ENCODE measurements at places on chromosomes 7 and 10.

DNA sequence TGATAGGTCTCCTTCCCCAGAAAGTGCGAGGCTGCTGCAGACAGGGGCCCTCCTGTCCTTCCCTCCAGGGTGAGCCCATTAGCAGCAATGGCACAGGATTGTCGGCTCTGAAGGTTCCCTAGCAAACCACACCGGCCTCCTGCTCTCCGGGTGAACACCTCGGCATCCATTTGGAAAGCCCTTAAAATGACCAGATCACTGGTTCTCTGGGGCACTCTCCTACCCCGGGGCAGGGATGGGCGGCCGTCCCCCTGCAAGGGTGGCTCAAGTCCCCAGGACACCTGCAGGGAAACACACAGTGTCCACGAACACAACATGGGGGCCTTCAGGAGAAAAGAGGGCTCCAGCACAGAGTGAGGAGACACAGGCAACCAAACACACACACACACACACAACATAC, 459.1 kb downstream of the PTPRN2 start:
- no peak for DNase-seq

GRCh38 chr7:45366475-45366874, 207.7 kb upstream of the ADCY1 start:
- DNase-seq = no peak

DNA sequence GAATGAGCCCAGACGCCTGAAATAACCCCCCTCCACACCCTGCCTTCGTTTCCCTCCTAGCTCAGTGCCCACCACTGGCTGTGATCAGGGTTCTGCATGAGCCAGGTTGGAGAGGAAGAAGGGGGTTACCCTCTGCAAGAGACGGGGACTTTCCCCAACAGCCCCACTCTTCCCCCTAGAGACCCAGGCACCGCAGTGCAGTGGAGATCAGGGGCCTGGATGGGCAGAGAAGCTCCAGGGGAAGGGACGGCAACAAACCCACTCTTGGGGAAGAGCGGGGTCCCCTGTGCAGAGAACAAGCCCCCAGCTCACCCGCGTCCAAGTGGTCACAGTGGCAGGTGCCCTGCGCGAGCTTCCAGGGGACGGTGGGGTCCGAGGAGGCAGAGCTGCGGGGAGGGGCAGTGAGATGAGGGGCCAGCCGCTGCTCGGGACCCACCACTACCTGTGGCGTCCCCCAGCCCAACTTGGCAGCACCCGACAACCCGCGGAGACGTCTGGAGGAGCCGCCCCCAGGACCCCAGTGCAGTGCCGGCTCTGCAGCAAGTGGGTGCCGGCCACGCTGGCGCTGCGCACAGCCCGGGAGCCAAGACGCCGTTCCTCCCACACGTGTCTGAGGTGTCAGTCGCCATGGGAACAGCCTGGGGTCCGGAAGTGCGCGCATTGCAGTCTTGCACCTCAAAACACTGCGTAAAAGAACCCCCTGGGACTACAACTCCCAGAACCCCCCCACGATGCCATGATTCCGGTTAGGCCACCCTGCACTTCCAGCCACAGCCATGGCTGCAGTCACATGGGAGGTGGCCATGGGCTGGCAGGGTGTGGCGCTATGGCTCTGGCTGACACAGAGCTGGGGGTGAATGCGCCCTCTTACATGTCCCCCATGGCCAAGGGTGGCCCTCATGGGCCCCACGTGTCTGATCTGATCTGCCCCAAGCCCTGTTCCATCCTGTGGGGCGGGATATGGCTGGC, 45.8 kb upstream of the WIPI2 start:
- no peak for DNase-seq

GRCh38 chr10:2791774-2792443, 275.4 kb upstream of the PFKP start:
- no peak for DNase-seq

DNA sequence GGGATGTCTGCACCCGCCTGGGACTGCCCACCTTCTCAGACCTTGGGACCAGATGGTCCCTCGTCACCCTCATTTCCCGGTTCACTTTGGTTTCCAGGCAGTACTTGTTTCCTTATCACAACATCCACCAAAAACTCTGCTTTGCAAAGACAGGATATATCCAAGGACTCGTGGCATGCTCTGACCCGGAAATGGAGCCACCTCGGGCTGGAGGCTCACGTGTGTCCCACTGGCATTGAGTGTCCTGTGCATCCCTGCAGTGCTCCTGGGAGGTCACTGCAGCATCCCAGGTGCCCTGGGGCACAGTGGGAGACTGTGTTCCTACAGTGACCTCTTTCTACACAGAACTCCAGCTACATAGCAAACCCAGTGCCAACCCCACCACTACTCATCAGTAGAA, 611.9 kb upstream of the FOXK1 start:
- no peak for DNase-seq

GRCh38 chr10:132467464-132468149, 70.0 kb upstream of the INPP5A start:
- DNase-seq = no peak
